ENCODE measurements at places on chromosomes 3 and 15. TPM values are rescaled to one million over a fixed set of nuclear protein-coding genes. Genes with fewer than 3 reads are reported as not detected.

Gene ADIPOQ
- total RNA-seq, result not detected

DNA sequence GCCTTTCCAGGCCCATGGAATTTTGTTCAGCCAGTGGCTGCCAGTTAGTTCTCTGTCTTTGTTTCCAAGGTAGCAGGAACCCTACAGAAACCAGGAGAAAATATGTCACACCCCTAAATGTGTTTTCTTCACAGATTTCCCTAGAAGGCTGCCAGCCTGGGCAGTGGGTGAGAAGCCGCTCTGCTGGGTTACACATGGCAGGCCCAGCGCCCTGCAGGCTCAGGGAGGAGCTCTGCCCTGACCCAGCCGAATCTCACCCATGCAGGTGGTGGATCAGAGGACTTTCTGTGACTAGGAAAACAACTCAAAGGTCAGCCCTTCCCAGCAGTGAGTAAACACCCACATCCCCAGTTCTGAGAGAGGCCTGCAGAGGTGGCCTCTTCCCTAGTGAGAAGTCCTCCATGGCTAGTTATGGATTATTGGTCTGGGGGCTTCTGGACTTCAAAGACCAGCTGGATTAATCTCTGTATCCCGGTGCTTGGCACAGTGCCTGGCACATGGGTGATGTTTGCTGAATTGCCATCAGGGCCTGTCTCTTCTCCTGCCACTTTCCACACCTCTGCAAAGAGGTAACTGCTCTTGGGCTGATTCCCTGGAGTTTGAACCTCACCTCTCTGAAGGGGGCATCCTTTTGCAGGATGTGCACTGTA lies 34.7 kb upstream of the BDH1 start:
- DNase-seq, result no peak

Gene IMPG2
- total RNA-seq, result not detected

DNA sequence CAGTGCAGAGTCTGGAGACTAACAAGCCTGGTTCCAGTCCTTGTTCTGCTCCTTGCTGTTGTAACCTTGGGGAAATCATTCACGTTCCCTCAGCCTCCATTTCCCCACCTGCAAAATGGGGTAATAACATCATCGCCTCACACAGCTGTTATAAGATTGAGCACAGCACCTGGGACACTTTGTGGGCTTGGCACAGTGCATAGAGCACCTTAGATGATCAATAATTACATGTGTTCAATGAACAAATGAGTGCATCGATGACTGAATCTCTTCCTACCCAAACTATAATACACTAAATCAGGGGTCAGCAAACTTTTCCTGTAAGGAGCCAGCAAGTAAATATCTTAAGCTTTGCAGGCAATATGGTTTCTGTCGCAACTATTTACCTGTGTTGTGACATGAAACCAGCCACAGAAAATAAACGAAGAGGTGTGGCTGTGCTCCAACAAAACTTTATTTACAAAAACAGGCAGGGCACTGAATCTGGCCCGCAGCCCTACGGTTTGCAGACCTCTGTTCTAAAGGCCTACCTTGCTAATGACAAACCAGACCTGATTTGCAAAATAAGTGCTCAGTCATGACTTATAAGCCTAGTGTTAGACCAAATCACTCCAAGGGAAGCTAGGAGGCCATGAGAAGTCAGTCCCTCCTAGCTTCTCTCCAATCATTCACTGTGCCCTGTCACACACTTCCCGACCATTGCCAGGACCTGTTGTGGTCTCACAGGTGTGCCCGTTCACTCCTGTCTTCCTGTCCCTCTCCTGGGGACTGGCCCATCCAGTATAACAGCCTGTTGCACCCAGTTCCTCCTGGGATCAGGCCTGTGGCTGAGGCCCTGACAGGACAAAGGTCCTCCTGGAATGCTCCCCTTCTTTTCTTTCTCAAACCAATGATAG lies 149.4 kb upstream of the WNT5A start:
- DNase-seq, result no peak

DNA sequence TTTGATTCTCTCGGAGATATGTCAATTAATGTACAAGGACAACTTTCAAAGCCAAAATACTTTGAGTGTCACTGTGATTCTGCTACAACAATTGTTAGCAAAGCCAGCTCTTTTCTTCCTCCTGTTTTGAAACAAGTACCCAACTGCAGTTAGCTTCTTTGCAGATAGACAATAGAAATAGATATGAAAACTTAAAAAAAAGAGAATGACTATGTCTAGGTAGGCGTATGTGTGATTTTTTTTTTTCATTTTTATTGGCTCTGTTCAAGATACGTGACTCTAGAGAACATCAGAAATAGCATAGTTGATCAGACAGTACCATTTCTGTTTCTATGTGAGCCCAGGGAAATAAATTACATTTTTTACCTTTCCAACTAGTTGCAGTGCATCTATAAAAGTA lies 142.9 kb upstream of the CNTN4 start:
- no peak for DNase-seq

DNA sequence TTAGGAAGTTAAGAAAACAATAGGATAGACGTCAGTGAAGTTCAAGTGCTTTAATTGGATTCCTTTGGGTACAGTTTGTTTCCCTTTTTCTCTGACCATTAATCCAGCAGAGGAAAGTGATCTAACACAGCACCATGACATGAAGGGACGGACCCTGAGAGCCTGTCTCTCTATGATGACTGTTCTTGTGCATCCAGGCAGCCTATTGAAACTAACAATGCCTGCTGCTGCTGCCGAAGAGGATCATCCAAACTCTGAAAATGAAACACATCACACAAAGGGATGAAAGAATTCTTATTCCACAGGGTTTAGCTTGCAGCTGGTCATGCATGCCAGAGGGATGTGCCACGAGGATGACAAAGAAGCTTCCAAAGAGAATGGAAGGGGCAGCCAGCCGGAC lies 75.5 kb downstream of the ZBTB20 start:
- DNase-seq, result no peak

Gene MESP1
- not detected for total RNA-seq

Gene SPINT1
- total RNA-seq, result 2.0 TPM

GRCh38 chr15:56869573-56869972 lies 48.9 kb upstream of the TCF12 start:
- peak; percentile 29 for DNase-seq

GRCh38 chr3:181549266-181549665 lies 162.5 kb upstream of the SOX2 start:
- DNase-seq, result no peak

Gene XYLB
- total RNA-seq, result 5.3 TPM

GRCh38 chr15:52361975-52362494 lies 66.4 kb upstream of the MYO5C start:
- no peak for DNase-seq

DNA sequence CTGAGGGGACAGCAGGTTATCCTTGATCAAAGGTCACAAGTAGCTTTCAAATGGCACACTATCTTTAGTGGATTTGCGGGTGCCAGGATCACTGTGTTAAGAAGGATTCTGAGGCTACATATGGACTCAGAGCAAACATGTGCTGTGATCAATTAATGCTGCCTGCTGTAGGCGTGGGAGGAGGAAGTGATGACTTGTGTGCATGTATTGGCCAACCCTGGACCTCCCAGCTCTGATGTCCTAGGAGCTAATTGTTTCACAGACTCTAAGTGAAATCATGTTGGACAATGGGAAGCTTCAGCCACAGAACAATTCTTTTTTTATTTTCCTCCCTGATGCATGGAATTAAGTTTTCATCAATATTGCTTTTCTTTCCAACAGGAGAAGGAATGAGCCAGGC lies 24.4 kb downstream of the FAH start:
- no peak for DNase-seq

- no peak for DNase-seq
These were observed 124.3 kb downstream of the CTNNB1 start for GRCh38 chr3:41323467-41324155.

DNA sequence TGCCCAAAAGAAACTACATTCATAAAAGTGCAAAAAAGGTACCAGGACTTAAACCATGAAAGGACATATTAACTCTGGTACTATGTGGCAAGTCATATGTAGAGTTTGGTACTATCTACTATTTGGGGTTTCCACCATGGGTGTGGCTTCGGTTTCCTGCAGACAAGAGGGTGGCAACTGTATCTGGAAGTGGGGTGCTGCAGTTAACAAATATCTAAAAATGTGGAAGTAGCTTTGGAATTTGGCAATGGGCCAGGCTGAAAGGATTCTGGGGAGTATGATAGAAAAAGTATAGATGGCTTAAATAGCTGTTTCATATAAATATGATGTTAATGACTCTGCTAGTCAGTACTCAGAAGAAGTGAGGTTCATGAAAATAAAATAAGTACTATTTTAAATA lies 44.0 kb downstream of the PLSCR2 start:
- DNase-seq, result no peak

GRCh38 chr3:193828477-193828876 lies 235.5 kb downstream of the OPA1 start:
- no peak for DNase-seq

DNA sequence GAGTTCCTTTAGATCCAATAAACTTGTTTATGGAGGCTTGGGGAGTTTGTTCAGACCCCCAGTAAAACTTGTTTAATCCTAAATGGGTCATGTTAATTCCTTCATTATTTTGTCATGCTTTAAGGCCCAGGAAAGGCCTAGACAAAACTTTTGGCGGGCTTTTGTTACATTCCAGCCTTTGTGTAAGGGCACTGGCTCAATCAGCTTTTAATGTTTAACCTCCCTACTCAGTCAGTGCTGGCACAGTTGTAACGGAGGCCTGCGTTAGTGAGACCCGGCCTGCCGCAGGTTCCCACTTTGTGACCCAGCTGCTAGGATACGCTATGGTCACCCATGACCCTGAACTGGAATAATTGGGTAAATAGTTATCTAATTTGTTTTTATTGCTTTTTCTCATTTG lies 59.2 kb downstream of the OXSM start:
- no peak for DNase-seq

All from OCI-LY7 (cell line).